ENCODE measurements at places on chromosomes 6 and 20. TPM values are rescaled to one million over a fixed set of nuclear protein-coding genes. Genes with fewer than 3 reads are reported as not detected.

C20orf141 gene
- not detected for total RNA-seq

GPX5 gene
- not detected for total RNA-seq

GRCh38 chr6:2899596-2899995 lies 3.5 kb downstream of the SERPINB9 start:
- H3K27ac ChIP-seq: no peak overlapping the region
- peaks cover 19% of the 10 kb centered on the region for H3K36me3 ChIP-seq
- no peak for DNase-seq
- peaks cover 16% of the 10 kb centered on the region for H3K4me1 ChIP-seq
- H3K27me3 ChIP-seq: no peaks in the 10 kb centered on the region

- H3K27ac ChIP-seq: no peak overlapping the region
- H3K4me3 ChIP-seq: no peak overlapping the region
- no peaks in the 10 kb centered on the region for H3K4me1 ChIP-seq
- no peaks in the 10 kb centered on the region for H3K27me3 ChIP-seq
- no peaks in the 10 kb centered on the region for H3K36me3 ChIP-seq
These were observed 1309.0 kb downstream of the EPHA7 start for GRCh38 chr6:92110403-92110802.

DNA sequence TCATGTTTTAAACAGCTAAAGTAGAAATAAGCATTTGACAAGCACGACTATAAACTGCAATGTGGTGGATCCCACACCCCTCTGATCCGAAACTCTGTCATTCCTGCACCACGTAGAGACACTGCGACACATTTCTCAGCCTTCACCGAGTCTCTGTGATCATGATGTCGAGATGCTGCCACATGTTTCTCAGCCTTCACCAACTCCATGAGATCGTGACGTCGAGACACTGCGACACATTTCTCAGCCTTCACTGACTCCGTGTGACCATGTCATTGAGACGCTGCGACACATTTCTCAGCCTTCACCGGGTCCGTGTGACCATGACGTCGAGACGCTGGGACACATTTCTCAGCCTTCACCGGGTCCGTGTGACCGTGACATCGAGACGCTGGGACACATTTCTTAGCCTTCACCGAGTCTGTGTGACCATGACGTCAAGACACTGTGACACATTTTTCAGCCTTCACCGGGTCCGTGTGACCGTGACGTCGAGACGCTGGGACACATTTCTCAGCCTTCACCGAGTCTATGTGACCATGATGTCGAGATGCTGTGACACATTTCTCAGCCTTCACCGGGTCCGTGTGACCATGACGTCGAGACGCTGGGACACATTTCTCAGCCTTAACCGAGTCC lies 143.0 kb downstream of the TTLL2 start:
- no peaks in the 10 kb centered on the region for H3K36me3 ChIP-seq
- no peak for DNase-seq
- H3K4me1 ChIP-seq: no peaks in the 10 kb centered on the region
- no peak overlapping the region for H3K4me3 ChIP-seq
- no peaks in the 10 kb centered on the region for H3K27me3 ChIP-seq
- no peak overlapping the region for H3K27ac ChIP-seq

All from thyroid gland (tissue), 4 donors.